Stimulated activated CD8-positive, alpha-beta memory T cell treated with anti-CD3 and anti-CD28 coated beads, Interleukin-4, amount 100 ng/mL, for 24 hours (primary cell): ENCODE measurements at places on chromosomes 16 and 17.

- no peak for DNase-seq
These were observed 35.6 kb downstream of the NLRC3 start for GRCh38 chr16:3541527-3542155.

GRCh38 chr17:10875984-10876555 is 38.2 kb upstream of the PIRT start:
- no peak for DNase-seq

DNA sequence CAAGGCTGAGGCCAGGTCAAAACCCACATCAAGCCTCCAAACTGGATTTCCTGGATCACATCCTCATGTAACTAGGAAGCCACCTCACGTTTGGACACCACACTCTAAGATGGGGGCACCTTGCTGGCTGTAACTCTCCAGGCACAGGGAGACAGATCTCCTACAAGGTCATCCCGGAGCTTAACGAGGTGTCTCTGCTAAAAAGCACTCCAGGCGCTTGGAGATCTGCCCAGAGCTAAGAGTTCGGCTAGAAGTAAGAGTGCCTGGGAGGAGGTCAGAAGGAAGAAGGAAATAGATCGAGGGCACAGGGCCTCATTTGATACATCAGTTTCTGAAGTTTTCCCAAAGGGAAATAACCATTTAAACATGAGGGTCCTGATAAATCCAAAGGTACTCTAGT is 15.9 kb downstream of the PSMB3 start:
- DNase-seq = no peak

GRCh38 chr16:75081179-75081859 is 35.3 kb downstream of the LDHD start:
- DNase-seq = no peak

DNA sequence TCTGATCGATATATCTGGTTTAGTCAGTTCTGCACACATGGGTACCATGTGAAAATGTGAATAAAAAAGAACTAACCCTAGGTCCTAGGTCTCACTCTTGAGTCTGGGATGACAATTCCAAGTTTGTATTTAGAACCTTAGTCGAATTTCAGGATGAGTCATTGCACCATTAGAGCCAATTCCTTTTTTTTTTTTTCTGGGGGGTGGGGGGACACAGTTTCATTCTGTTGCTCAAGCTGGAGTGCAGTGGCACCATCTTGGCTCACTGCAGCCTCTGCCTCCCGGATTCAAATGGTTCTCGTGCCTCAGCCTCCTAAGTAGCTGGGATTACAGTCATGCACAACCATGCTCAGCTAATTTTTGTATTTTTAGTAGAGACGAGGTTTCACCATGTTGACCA is 41.6 kb downstream of the SPAG9 start:
- no peak for DNase-seq

GRCh38 chr16:7318686-7319085 is 14.0 kb upstream of the RBFOX1 start:
- DNase-seq = no peak

DNA sequence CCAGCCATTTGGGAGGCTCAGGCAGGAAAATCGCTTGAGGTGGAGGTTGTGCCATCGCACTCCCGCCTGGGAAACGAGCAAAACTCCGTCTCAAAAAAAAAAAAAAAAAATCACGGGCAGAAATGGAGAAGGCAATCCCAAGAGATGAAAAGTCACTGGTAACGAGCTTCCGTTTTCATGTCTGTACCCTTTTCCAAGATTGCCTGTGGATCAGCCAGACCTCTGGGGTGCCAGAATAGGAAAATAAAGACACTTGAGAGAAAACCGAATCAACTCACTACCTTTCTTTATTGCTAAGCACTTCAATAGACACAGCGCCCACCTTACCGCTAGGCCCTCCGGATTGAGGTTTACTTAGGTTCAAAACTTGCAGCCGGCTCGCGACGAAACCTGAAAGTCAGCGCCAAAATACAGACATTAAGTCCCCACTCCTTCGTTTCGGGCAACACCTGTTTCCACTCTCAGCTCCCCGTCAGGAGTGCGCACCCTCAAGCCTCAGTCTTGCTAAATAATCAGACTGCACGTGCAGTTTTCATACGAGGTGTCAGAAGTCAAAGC is 970 bp upstream of the TRAF7 start:
- DNase-seq = no peak

- no peak for DNase-seq
These were observed 166.2 kb upstream of the ASIC2 start for GRCh38 chr17:33459078-33459940.

- DNase-seq = no peak
These were observed 65.2 kb upstream of the SIAH1 start for GRCh38 chr16:48450367-48450766.

DNA sequence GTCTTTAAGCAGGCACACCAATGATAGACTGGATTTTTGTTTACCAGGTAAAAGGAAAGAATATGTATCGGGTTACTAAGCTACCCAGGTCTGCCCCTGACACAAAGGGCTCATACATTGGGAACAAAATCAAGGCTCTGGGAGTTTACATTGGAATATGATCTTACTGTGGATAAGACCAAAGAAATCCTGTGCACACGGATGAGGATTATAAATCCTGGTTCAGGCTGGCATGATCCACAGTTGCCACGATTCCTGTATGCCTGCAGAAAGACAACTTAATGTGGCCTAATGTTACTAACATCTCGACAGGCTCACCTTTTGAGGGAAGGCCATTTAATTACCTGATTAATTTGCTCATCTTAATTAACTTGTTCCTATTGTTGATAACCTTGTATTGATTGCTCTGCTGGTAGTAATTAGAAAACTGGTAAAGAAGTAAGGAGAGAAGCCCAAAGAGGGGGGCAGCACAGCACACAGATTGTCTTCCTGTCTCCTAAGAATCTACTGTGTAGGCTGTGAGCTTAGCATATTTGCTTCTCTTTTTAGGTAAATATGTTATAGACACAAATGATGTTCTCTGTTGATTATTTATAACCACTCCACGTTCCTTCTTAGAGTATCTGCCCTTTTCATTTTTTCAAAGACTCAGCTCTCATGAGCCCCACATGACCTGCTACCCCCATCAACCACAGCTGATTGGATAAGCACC is 51.0 kb upstream of the TOX3 start:
- no peak for DNase-seq

GRCh38 chr16:31471875-31472708 is at the start of gene TGFB1I1:
TSS of gene TGFB1I1 (plus strand) at chr16:31472152. CDS start at chr16:31472189, 37 bp downstream.
- DNase-seq = no peak

DNA sequence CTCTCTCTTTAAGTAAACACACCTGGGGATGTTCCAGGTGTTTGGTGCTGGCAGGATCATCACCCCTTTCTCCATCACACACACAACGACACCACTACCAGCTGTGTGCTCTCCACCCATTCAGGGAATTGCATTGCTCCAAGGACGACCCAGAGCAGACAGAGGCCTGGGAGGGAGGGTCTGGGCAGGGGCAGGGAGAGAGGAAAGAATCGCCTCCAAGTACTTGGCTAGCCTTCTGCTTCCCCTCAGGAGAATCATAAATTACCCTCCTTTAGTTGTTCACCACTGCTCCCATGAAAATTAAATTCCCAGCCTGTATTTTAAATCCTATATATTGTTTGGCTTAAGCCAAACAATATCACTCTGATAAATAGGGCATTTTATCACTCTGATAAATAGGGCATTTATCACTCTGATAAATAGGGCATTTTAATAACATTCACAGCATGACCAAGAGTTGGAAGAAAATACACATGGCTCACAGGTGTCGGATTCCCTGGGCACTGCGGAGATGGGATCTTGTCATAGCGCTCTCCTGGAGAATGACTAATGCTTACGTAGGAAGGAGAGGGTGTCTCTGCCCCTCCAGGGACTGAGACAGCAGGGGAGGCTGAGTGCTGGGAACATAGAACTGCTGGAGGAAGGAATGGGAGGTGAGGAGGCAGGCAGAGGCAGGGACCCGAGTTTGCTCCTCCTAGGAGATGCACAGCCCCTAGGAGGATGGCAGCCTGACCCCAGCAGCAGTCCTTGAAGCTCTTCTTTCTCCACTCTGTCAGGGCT is 673.6 kb downstream of the HS3ST4 start:
- DNase-seq = no peak
